ENCODE measurements at places on chromosomes 12 and 14.

DNA sequence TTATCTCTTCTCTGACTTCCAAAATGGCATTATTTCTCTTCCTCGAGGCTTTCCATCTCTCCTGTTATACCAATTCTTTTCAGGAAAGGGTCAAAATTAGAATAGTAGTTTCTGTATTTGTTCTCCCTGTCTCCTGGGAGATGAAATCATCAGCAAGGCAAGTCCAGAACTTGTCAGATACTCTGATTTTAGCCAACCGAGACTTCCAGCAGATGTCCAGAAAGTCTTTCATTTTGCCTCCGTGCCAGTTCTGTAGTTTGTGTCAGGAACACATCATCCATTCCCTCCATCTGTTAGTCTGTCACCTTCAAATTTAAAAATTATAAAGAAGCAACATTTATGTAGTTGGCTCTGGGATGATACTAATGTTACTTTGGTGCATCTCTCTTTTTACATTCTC, 275.7 kb downstream of the CCDC59 start:
- no peak for DNase-seq

GRCh38 chr12:52217223-52217622, 15.8 kb upstream of the KRT7 start:
- DNase-seq = no peak

DNA sequence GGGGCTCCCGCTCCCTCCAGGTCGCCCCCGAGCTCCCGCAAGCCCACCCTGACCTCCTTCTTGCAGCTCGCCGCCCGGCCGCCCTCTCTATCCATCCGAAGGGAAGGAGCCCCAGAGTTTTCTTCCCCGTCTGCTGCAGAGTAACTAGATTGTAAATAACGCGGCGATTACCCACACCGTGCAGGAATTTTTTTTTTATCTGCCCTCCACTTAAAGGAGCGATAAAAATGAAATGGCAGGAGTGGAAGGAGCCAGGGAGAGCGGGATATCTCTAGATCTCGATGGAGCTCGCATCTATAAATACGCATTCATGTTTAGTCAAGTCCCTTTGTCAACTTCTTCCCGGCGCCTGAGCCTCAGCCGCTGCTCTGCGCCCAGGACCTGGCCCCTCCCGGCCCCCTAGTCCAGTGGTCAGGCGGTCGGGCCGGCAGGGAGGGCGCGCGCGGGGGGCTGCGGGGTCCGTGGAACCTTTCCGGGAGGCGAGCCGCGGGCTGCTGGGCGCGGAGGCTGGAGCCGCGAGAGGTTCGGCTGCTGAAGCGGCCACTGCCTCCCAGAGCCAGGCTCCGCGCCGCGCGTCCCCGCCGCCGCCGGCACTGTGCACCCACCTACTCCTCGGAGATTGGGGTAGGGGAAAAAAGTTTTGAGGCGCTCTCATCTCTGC, 386.0 kb downstream of the BCAT1 start:
- DNase-seq = no peak

DNA sequence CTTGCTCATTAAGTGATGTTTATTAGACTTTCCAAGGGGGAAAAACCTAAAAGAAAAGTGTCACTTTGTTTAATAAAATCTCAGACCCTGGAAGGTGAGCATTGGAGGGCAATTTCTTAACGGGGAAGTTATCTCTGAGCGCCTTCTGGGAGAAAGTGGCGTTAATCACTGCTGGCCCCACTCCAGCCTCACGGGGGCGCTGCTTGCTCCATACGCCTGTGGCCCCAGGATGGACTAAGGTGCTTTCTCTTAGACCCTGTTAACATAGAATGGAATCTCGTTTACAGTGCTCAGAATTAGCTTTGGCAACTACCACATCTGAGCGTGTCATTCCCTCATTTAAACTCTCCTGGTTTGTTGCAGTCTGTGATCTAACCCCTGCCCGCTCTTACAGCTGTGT, 16.4 kb upstream of the PRIMA1 start:
- DNase-seq = no peak

DNA sequence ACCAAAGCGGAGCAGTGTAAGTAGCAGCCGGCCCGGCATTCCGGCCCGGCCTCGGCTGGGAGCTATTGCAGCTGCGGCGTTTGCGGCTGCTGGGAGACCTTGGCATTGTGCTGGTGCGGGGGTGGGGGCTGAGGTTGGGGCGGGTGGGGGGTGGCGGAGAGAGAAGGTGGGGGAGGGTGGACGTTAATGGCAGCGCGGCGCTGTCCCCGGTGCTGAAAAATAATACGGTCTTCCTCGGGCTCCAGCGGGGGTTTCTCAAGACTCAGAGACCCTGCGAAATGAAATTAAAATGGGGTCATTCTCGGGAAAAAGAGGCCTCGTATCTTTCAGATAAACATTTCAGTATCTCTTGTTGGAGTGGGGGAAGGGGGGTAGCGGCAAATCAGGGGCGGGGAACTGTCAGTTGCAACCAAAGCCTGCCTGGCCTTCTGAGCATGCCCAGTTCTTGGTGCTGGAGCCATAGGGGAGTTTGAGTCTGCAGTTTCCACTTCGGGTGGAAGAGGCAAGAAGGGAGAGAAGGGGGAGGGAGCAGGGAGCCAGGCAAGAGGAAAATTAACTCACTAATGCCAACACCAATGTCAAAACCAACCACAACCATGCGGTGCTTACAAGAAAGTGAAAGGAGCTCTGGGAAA, 414 bp downstream of the UNC79 start:
- DNase-seq = no peak

- DNase-seq = no peak
These were observed 254.2 kb downstream of the KIF21A start for GRCh38 chr12:39188689-39189088.

DNA sequence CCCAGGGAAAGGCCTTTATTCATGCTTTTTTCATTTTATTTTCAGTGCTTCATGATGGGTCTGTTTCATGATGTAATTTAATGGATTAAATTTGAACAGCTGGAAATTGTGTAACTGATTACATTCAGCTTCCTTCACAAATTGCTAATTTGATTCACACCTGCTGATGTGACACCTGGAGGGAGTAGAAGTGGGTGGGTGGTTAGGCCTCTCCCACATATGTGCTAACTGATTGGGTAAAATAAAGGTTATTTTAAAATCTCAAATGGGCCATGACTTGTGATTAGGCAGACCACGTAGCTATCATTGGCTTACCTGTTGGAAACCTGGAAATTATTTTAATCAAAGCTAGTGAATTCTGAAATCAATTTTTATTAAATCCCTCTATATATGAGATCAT, 142.1 kb downstream of the GXYLT1 start:
- DNase-seq = no peak

GRCh38 chr12:22312336-22312735, 22.2 kb downstream of the ST8SIA1 start:
- no peak for DNase-seq

GRCh38 chr12:68001486-68002466, 12.5 kb downstream of the IFNG-AS1 start:
- DNase-seq = no peak

Measured in stimulated activated CD4-positive, alpha-beta T cell treated with anti-CD3 and anti-CD28 coated beads, Interleukin-1b, Interleukin-23, amount 100 ng/mL, for 48 hours (primary cell).